Endothelial cell (in vitro differentiated cells): ENCODE measurements at places on chromosomes 2 and 18.

DNA sequence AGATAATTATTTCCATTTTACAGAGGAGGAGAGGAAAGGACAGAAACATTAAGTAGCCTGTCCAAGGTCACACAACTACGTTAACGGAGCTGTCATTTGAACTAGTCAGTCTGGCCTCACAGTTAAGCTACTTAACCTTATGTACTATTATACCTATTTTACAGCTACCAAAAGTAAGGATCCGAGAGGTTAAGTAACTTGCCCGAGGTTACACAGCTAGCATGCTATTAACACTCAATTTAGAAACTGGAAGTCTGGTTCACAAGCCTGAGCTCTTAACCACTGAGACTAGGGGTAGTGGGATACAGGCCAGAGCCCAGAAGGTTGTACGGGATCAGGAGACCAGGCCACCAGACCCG lies 476 bp downstream of the GLB1L start:
- H3K27me3 ChIP-seq = peaks cover 14% of the 10 kb centered on the region
- peak overlapping the region; percentile 98 for H3K27ac ChIP-seq
- peaks cover 26% of the 10 kb centered on the region for H3K4me1 ChIP-seq
- H3K36me3 ChIP-seq = peaks cover 6% of the 10 kb centered on the region

GRCh38 chr2:189662669-189663226 lies 1.5 kb downstream of the ASNSD1 start:
- peaks cover 10% of the 10 kb centered on the region for H3K36me3 ChIP-seq
- no peak overlapping the region for H3K27ac ChIP-seq
- H3K27me3 ChIP-seq = peaks cover 4% of the 10 kb centered on the region
- DNase-seq = no peak
- H3K4me1 ChIP-seq = peaks cover 5% of the 10 kb centered on the region

- H3K27ac ChIP-seq = no peak overlapping the region
- H3K36me3 ChIP-seq = peaks cover 25% of the 10 kb centered on the region
- no peak for DNase-seq
- H3K4me3 ChIP-seq = no peak overlapping the region
- H3K4me1 ChIP-seq = peaks cover 3% of the 10 kb centered on the region
- H3K27me3 ChIP-seq = peaks cover 3% of the 10 kb centered on the region
Observed at GRCh38 chr2:232578626-232579025, 28.1 kb downstream of the EIF4E2 start.

GRCh38 chr2:215830304-215830703 lies 183.0 kb downstream of the MREG start:
- no peak overlapping the region for H3K4me3 ChIP-seq
- H3K27ac ChIP-seq = no peak overlapping the region
- peaks cover 27% of the 10 kb centered on the region for H3K4me1 ChIP-seq
- no peak for DNase-seq
- no peaks in the 10 kb centered on the region for H3K36me3 ChIP-seq

DNA sequence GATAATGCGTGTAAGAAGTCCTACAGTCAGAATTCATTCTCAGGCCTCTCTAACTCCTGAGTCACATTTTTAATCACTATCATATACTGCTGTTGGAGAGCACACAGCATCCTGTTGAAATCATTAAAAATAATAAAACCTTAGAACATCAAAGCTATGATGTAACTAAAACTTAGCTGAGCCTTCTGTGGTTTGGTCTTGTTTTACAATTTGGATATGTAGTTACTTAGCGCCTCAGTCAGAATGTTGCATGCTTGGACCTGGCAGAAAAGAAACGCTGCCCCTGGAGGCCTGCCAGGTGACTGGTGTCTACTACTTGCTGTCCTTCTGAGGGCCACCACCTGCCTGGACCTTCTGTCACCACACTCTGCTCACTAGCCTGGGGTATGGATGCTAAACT lies 261.1 kb upstream of the RASGRP3 start:
- DNase-seq = no peak
- H3K36me3 ChIP-seq = peaks cover 26% of the 10 kb centered on the region
- peaks cover 57% of the 10 kb centered on the region for H3K4me1 ChIP-seq
- peaks cover 2% of the 10 kb centered on the region for H3K27me3 ChIP-seq

DNA sequence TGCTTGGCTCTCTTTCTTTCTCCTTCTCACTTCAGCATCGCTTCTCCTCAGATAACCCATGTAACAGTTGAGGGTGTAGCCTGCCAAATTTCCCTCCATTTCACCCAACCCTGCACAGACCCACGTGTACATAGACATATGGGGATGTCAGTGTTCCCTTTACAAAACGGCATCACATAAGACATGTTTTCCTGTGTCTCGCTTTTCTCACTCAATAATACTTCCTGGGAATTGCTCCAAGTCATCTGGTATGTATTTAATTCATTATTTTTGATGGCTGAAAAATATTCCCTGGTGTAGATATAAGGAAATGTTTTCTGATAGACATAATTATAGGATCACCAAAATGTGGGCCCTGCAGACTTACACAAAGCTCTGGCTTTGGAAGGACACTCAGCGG lies 176.8 kb downstream of the LOXHD1 start:
- no peaks in the 10 kb centered on the region for H3K36me3 ChIP-seq
- H3K4me1 ChIP-seq = peaks cover 10% of the 10 kb centered on the region
- DNase-seq = no peak
- H3K27ac ChIP-seq = no peak overlapping the region

GRCh38 chr2:101273056-101273455 lies 20.4 kb downstream of the CNOT11 start:
- H3K27me3 ChIP-seq = peaks cover 1% of the 10 kb centered on the region
- peaks cover 14% of the 10 kb centered on the region for H3K36me3 ChIP-seq
- no peak overlapping the region for H3K27ac ChIP-seq
